HTR-8/SVneo (cell line): ENCODE measurements at places on chromosomes 1 and 21.

GRCh38 chr1:36107394-36107793, 17.6 kb downstream of the COL8A2 start:
- no peak for DNase-seq

DNA sequence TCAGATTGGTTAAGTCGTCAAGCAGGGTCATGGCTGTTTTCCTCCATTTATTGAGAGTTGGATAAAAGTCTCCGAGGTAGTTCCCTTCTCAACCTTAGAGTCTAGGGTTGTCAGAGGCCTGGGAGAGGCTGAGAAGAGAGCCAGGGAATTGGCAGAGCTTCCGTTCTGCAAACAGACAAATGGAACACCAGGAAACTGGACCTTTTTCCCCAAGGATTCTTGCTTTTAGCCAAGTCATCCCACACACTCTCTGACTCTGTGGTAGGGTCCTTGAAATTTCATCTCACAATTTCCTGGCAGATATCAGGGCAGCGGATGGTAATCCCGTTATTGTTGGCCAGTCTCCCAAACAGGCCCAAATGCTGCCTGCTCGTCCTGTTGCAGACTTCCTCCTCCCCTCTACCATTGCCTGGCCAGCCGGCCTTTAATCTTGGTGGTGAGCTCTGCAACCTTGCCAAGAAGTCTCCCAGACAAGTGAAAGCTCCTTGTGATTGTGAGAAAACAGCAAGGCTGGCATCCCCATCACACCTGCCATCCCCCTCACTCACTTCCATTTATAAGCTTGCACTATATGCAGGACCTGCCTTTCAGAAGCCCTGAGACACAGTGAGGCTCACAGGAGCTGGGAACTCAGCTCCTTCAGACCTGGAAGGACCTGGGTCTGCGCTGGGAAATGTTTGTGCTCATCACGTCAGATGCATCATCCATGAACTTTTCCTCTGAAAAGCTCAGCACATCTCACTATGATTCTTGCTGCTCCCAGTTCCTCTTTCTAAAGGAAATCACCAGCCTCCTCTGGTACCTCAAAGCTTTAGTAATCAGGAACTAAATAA, 13.7 kb upstream of the SRP9 start:
- no peak for DNase-seq

DNA sequence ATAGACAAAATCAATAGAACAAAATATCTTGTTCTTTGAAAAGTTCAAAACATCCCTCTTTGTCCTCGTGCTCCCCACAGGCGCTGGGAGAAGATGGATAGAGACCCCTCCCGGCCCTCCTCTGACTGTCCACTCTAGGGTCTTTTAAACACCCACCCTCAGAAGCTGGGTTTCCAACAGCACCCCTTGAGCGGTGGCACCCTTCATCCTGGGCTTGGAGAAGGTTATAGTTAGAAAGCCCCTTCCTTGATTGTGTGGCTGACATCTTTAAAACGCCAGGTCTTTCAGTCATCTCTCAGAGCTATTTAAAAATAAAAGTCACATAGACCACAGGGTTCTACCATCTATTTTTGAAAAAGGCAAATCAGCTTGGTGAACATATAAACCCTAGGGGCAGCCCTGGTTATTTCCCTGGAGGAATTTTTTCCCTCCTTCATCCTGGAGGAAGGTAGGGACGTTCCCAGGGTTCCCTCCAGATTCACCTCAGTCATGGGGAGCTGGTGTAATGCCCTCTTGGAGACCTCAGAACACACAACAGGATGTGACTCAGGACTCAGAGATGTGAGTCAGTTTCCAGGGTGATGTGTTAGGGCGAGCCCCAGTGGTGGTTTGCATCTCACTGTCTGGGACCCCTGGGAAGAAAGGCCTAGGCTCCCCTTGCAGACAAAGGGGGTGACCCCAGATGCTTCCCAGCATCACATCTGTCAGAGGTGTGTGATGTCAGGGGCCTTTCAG, 138.5 kb downstream of the CLIC6 start:
- peak; percentile 91 for DNase-seq

GRCh38 chr1:26181586-26182382, 4.5 kb downstream of the CNKSR1 start:
- no peak for DNase-seq

- DNase-seq, result no peak
Measured at GRCh38 chr1:23824711-23825075, 536 bp downstream of the HMGCL start.

- DNase-seq, result no peak
Measured at GRCh38 chr1:180936110-180937011, 23.7 kb downstream of the KIAA1614 start.

DNA sequence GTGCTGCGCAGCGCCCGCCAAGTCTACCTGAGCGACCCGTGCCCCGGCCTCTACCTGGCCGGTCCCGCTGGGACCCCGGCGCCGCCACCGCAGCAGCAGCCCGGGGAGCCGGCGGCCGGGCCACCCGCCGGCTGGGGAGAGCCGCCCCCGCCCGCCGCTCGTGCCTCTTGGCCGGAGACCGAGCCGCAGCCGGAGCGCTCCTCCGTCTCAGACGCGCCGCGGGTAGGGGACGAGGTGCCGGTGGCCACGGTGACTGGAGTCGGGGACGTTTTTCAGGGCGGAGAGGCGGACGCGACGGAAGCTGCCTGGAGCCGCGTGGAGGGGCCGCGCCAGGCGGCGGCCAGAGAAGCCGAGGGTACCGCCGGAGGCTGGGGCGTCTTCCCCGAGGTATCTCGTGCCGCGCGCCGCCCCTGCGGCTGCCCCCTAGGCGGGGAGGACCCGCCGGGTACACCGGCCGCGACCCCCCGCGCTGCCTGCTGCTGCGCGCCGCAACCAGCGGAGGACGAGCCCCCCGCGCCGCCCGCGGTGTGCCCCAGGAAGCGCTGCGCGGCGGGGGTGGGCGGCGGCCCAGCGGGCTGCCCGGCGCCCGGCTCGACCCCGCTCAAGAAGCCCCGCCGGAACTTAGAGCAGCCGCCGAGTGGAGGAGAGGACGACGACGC, 646 bp downstream of the IER5 start:
- DNase-seq, result no peak

DNA sequence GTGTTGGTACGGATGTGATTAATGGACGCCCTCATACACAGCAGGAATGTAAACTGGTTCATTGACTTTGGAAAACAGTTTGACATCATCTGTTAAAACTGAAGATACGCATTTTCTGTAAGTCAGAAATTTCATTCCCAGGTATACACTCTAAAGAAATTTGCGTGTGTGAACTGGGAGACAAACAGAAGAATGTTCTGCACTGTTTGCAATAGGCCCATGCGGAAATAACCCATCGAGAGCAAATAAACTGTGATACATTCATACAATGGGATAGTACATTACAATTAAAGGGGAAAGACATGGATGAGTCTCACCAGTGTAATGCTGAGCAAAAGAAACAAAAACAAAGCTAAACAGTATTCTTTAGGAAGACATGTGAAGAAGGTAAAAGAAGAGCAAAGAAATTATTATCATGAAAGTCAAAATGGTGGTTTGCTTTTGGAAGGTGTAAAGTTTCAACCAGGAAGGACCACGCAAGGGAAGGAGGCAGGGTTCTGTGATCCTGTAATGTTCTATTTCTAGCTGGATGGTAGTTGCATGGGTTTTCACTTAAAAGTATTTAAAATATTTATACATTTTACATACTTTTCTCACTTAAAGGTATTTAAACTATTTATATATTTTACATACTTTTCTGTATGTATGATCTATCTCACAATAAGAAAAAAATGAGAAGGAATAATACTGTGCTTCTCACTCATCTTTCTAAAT, 30.3 kb downstream of the INTS7 start:
- DNase-seq, result no peak
